ENCODE measurements at places on chromosomes 1 and 21.

DNA sequence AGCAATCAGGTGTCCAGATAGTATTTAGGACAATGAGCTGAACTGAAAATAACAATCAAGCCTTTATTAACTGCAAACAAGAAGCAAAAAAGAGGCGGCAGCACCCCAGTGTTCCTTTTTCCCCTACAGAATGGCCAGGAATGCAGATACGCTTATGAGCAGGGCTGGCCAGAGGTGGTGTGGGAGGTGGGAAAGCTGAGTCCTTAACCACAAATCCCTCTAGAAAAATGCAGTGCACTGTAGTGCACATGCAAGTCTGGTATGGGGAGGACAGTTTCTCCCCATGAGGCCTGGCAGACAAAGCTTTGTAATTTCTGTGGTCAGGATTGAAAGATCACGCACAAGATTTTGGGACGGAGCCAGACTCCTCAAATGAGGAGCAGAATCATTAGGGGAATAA, 10.7 kb upstream of the IFNAR1 start:
- DNase-seq = no peak

- no peak for DNase-seq
Observed at GRCh38 chr1:214718724-214719123, 115.7 kb downstream of the CENPF start.

DNA sequence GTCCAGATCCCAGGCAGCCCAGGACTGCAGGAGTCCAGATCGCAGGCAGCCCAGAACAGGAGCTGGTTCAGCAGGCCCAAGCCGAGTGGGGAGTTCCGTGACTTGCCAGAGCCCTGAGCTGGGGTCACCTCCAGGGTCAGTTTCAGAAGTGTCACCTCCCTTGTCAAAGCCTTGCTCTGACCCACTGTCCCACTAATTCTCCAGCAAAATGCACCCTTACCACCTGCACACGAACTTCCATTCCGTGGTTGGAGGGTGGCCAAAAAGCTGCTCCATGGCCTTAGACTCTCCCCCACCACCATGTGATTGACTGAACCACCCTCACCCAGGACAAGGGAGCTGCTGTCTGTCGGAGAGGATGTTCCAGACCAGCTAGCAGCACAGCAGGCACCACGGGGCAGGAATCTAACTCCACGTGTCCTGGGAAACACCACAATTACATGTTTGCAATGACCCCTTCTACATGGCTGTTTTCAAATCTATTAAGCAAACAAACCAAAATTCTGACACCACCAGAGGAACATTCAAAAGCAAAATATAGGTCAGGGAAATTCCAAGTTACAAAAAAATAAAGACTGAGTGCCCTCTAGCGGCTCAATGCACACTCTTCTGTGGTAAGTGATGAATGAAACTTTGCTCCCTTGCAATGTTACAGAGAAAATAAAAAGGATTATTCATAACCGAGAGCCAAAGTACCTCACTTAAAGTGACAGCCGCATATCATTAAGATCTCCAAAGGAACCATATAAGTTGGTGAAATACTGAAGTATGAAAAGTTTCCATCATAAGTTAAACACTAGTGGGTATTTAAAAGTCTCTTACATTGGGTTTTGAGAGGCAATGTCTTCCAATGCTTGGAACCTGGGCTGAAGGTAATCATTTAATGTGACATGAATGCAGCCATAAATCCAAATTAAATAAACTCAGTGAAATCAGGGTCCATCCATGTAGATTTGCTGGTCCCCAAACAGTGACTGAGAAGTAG, 76.3 kb downstream of the NPHP4 start:
- DNase-seq = peak; percentile 67

- no peak for DNase-seq
Observed at GRCh38 chr1:169318536-169319244, 48.9 kb downstream of the NME7 start.

GRCh38 chr1:246455476-246455875, 51.6 kb downstream of the SMYD3 start:
- DNase-seq = no peak

DNA sequence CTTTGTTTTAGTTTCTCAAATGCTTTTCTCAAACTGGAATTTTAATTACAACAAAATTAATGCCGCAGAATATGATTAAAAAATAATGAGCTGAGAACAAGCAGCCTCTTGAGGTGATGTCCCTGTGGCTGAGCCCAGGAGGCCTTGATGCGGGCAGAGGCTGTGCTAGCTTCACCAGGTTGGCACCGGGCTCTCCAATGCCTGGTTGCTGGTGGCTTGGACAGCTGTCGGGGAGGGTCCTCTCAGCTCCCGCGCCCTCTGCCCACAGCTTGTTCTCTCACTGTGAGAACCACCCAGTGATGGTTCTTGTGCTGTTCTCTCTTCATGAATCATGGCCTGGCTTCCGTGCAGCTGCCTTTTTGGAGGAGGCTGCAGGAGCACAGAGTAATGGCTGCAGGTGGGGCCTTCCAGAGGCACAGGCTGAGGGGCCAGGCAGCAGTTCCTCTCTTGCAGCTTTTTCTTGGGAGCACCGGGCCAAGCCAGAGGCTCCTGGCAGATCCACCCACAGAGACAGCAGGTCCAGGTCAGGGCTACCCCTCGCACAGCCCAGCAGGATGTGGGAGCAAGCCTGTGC, 156.3 kb downstream of the PCBP3 start:
- no peak for DNase-seq

DNA sequence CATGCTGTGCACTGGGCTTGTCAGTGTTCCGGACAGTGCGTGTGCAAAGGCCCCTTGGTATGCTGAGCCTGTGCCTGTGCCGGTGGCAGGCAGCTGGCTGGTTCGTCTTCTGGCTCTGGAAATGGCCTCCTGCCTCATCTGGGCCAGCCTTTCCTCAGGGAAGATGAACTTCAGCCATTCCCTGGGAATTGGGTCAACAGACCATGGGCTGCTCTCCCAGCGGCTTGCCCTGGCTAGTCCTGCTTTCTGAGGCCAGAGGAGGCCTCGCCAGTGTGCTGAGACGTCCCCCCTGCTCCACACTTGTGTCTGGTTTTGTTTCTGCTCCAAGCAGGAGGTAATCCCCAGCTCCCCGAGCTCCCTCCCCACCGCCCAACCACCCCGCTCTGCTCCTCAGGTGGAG, 32.6 kb upstream of the RD3 start:
- DNase-seq = no peak

DNA sequence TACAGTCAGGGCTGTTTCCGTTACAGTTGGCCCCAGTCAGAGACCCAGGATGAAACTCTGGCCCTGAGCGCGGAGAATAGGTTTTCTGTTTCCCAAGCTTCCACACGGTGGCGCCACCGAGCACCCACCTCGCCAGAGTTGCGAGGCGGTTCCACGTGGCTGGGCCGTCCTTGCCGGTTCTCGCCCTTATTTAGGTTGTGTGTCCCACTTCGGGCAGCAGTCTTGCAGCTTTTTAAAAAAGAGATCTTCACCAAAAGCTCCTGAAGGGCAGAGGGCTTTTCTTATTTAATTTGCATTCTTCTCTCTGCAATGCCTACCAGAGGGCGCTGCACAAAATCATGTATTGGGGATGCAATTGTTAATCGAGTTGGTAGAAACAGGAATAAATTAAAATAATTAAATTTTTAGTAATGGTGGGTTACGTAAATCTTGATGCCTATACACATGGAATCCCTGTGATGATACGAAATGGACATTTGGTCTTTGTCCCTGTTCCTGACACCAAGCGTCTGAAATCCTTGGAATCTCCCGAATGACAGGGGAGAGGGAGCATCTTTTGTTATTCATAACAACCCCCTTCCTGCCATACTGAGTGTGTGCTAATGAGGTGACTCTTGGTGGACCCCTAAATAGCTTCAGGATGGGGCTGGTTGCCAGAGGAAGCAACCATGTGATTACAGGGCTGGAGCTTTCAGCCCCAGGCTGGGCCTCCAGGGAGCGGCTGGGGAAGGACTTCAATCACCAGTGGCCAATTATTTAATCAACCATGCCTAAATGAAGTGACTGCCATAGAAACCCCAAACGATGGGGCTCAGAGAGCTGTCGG, 5.6 kb upstream of the S100A7 start:
- DNase-seq = no peak

DNA sequence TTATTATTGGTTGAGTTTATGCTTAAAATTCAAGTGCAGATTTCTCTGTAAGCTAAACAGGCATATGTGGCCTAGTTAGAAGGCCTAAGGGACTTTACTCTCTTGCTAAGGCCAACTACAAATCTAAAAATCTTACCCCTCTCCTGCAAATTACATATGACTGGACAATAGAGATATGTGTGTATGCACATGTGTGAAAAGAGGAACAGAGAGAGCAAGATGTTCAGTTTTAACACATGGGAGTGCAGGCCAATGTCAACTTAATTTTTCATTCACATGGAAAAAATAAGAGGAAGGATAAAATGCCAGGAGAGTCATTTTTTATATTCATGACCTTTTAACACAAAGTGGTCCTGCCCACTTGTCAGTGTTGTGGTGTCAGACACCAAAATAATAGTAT, 8.5 kb downstream of the OR10K2 start:
- DNase-seq = no peak
